Astrocyte of the spinal cord (primary cell): ENCODE measurements at places on chromosomes 4 and X.

DNA sequence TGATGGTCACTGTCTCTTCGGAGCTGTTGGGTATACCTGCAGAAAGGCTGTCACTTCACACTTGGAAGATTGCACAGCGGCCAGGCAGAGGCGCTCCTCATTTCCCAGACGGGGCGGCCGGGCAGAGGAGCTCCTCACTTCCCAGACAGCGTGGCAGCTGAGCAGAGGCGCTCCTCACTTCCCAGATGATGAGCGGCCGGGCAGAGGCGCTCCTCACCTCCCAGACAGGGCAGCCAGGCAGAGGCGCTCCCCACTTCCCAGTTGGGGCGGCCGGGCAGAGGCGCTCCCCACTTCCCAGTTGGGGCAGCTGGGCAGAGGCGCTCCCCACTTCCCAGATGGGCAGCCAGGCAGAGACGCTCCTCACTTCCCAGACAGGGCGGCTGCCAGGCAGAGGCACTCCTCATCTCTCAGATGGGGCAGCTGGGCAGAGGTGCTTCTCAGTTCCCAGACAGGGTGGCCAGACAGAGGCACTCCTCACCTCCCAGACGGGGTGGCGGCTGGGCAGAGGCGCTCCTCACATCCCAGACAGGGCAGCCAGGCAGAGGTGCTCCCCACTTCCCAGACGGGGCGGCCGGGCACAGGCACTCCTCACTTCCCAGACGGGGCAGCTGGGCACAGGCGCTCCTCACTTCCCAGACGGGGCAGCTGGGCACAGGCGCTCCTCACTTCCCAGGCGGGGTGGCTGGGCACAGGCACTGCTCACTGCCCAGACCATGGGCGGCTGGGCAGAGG lies 18.8 kb downstream of the PABPC1L2B start:
- no peak for DNase-seq

DNA sequence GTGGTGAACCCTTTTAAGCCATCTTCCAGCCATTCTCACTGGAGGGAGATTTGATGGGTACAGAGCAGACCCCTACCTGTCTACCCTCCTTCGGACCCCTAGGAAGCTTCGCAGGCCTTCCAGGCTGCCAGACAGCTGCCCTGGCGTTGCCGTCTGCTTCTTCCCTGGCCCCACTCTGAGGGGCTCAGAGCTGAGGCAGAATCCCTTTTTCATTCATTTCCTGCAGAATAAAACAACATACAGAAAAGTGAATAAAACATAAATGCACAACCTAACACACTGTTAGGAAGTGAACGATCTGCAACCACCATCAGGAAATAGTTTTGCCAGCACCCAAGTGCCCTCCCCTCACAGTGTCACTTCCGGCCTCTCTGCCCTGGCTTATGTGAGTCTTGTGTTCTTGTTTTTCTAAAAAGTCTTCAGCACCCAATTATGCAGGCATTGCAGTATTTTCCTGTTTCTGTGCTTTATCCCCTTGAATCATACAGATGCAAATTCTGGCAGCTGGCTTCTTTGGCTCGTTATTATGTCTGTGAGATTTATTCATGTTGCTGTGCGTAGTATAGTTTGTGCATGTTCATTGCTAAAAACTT lies 5.6 kb upstream of the ADD1 start:
- DNase-seq = no peak

- peak; percentile 31 for DNase-seq
These were observed 2.4 kb downstream of the RAP2C start for GRCh38 chrX:132216806-132217202.

DNA sequence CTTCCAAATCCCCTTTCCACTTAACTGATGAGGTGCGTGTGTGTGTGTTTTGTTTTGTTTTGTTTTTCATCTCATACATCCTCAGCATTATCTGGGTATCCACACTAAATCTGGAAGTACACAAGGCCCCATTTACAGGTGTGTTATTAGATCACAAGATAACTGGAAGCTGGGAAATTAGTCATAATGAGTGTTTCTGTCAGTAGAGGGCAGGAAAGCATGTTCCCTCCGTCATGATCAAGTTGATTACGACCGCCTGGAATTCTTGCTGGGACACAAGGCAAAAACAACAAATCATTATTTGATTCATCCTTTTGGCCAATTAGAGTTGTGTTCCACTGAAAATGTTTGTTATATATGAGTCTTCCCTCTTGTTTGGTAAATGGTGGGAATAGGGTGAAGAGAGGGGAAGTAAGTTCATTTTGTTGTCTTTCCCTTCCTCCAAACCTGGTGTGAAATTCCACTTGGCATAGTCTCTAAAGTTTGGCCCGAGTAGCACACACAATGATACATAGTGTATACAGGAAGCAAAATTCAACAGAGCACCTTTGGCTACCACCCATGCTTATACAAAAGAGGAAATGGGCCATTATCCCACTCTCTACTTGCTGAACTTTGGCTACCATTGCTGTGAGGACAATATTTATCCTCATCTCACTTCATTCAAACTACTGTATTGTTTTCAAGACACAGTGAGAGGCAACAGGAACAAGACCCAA lies 33.3 kb upstream of the TLL1 start:
- DNase-seq = no peak

DNA sequence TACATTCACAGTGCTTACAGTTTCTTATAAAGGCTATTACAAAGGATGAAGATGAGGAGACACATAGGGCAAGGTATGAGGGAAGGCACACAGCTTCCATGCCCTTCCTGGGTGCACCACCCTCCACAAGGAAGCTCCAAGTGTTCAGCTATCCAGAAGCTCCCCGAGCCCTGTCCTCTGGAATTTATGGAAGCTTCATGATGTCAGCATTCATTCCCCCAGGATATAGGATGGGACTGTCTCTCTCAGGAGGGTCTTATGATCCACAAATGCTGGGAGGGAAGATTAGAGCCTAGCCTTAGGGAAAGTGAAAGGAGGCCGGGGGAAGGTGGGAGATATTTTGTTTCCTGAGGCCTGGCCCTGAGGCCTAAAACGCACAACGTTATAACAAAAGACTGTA lies 236.0 kb downstream of the ANK2 start:
- no peak for DNase-seq

- no peak for DNase-seq
These were observed 15.3 kb upstream of the TMPRSS11D start for GRCh38 chr4:67899096-67899495.

GRCh38 chr4:173509036-173510001 lies 20.7 kb downstream of the HAND2 start:
- no peak for DNase-seq

- DNase-seq = no peak
These were observed 949.9 kb downstream of the TECRL start for GRCh38 chr4:63459329-63459728.

DNA sequence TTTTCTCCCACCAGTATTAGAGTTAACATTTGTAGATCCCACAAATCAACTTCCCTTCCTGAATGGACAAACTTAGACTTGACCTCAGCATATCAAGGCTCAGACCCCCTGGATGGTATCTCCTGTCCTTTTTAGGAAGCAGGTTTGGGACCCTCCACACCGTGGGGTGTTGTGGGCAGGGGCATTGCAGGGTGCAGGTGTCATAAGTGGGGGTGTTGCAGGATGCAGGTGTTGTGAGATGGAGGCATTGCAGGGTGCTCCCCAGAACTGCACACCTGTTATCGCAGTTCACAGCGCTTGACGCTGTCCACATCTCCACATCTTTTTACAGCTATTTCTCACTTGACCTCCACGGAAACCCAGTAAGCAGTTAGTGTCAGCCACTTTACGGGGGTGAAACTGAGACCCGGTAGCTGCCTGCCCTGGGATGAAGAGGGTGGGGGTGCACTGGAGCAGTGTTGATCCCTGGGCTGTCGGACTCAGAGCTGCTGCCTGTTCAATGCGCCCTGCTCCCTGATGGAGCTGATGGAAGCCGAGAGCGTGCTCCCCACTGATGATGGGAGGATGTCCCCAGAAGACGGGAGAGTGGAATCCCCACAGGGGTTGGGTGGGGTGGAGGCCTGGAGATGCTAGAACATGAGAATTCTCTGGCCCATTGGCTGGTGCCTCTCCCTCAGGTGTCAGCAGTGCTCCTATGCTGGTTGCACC lies 25.3 kb downstream of the SH3TC1 start:
- DNase-seq = no peak

DNA sequence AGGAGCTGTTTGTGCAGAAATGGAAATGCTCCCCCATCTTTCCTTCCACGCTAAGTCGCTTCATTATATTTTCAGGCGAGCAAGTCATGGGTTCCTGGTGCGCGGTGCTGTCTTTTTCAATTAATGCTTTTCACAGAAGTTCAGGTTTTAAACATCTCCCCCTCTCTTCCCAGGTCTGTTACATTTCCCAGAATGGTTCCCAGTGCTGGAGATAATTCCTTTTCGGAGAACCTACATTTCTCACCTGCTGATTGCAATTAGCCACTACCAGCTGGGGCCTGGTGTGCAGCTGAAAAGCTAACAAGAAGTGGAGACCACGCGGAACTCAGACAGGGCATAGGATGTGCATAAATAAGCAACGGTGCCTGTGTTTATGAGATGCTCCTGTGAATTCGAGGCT lies 217.8 kb downstream of the MID1IP1 start:
- DNase-seq = no peak
